Germinal center (tissue), 1 donor: ENCODE measurements at places on chromosomes 12 and 14.

- peak; percentile 94 for DNase-seq
Observed at GRCh38 chr12:68792952-68793351, 15.0 kb upstream of the MDM2 start.

GRCh38 chr14:79721399-79722084 is 489.8 kb downstream of the DIO2 start:
- no peak for DNase-seq

DNA sequence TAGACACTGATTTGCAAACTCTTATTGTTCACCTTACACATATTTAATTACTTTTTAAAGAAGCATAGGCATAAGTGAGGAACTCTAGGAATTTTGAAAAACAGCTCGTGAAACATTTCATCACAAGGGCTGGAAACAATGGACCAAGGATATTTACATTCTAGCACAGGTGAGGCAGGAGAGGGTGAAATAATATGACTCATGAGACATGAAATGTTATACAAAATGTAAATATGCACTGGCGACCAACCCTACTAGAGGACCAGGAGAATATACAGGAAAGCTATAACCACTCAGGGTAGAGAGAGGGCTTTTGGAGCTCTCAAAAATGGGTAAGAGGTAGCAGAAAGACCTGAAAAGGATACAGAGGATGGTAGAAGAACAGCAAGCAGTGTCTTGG is 115.3 kb downstream of the PTGER2 start:
- DNase-seq, result no peak

GRCh38 chr12:14396071-14396470 is 30.6 kb downstream of the ATF7IP start:
- no peak for DNase-seq

GRCh38 chr12:12238605-12239004 is 28.2 kb downstream of the LRP6 start:
- DNase-seq, result no peak
